ENCODE measurements at places on chromosomes 6 and 20.
A peak's percentile ranks its signal among the peaks of the same experiment; 100 is the strongest.

DNA sequence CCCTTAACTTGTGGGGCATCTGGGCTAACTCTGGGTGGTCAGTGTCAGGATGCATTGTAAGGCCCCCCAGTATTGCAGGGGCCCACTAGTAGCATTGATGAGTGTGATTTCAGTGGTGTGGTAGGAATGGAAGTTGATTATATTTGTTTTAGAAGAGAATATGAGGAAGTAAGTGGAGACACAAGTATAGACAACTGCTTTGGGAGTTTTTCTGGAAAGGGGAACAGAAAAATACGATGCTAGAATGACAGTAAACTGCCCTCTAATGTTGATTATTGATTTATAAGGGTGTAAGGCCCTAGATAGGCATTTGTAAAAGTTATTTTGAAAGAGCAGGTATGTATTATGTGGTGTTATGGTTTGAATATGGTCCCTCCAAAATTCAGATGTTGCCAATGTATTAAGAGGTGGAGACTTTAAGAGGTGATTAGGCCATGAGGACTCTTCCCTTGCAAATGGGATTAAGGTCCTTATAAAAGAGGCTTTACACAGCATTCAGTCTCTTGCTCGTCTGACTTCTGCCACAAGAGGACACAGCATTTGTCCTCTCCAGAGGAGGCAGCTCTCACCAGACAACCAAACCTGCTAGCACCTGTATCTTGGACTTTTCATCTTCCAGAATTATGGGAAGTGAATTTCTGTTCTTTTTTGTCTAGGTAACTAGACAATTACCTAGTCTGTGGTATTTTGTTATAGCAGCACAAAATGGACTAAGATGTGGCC, 135.9 kb upstream of the DTNBP1 start:
- no peak for DNase-seq

DNA sequence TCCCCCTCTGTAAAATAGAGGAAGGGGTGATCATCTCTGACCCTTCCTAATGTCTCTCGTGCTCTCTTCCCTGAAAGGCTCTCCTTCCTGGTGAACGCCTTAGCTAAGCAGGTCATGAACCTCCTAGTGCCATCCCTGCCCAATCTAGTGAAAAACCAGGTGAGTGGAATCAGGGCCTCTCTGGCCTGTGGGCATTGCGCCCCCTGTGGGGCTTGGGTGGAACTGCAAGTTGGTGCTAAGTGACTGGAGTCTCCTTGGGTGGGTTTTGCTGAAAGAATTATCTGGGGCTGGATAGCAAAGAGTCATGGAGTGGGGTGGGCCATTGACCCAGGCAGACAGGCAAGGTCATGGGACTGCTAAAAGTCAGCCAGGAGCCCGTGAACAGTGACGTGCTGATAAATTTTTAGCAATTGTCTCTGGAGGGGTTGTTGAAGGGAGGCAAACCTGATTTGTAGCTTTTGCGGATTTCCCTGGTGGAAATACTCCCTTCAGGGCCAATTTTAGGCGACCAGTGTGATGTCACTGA, 8.9 kb downstream of the BPIFB1 start:
- peak; percentile 58 for DNase-seq

- DNase-seq = no peak
Measured at GRCh38 chr6:6616656-6617055, 28.1 kb downstream of the LY86 start.

DNA sequence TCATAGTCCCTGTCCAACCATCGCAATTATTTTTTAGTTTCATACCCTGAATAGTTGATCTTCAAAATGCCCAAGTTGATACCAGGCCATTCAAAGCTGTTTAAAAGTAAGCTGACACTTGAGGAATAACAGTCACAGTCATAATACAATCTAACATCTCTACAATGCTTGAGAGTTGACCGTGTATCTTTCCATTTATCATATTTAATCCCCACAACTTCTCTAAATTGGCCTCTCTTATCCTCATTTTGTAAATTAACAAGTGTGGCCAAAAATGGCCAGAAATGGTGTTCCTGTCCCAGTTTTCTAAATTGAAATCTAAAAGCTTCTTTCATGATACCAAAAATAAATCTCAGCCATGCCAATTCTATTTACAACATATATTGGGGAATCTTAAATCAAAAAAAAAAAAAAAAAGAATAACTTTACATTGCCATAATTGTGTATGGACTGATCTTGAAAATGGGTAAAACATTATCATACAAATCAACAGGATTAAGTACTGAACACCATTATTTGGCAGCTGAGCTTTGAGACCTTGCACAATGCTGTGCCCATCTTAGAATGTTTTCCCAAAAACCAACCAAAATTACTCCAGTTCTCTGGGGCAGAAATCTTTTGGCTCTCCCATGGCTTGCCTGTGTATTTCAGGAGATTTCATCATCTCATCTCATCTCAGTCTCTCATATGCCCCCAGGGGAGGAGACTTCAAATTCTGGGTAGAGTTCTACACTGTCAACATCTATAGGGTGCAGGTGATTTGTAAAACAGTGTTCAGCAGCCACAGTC, 448.7 kb upstream of the JARID2 start:
- DNase-seq = no peak

GRCh38 chr6:14824060-14824459, 421.8 kb upstream of the JARID2 start:
- DNase-seq = no peak

DNA sequence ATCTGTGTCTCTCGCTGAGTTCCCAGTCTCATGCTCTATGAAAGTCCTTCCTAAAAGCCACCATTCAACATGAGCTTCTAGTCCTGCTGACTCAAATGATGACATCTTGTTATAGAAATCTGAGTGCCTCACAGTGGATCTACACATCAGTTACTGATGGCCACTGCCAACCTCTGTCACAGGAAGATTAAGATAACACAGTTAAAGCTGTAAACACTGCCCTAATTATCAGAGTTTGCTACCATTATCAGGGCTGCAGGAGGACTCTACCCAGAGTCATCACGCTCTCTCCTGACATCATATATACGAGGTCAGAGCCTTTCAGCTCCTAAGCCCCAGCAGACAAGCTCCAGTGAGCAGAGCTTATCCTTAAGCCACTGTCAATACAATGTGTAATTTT, 63.2 kb downstream of the HIVEP2 start:
- DNase-seq = no peak

DNA sequence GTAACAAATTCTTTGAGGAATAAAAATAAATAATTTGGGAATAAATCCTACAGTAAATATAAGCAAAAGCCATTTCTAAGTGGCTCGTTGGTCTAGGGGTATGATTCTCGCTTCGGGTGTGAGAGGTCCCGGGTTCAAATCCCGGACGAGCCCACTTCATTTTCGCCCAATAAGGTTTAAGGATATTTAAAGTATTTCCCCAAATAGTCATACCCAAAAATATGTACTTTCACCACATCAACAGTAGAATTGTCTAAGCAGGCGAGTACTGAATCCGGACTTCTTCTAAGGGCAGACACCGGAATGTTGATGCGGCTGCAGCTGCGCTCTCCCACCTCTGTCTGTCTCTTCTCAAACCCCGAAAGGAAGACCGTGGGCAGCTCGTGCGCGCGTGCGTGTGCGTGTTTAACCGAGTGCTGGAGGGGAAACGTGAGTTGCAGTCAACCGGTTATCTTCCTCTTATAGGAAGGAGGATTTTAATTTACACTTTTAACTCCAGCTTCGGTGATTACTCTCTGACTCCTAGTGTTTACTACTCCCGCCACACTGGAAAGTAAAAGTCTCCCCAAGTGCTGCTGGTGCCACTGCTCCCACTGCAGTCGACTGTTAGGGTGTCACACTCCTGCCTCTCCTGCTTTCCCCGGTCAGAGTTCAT, 155.7 kb upstream of the PRSS16 start:
- no peak for DNase-seq

GRCh38 chr20:53939572-53940359, 130.6 kb downstream of the BCAS1 start:
- DNase-seq = no peak

- no peak for DNase-seq
Measured at GRCh38 chr6:141866731-141867497, 265.8 kb upstream of the GJE1 start.

GRCh38 chr6:141437011-141437410, 695.7 kb upstream of the GJE1 start:
- no peak for DNase-seq

- no peak for DNase-seq
Measured at GRCh38 chr6:103273048-103273447, 1586.7 kb downstream of the HACE1 start.

DNA sequence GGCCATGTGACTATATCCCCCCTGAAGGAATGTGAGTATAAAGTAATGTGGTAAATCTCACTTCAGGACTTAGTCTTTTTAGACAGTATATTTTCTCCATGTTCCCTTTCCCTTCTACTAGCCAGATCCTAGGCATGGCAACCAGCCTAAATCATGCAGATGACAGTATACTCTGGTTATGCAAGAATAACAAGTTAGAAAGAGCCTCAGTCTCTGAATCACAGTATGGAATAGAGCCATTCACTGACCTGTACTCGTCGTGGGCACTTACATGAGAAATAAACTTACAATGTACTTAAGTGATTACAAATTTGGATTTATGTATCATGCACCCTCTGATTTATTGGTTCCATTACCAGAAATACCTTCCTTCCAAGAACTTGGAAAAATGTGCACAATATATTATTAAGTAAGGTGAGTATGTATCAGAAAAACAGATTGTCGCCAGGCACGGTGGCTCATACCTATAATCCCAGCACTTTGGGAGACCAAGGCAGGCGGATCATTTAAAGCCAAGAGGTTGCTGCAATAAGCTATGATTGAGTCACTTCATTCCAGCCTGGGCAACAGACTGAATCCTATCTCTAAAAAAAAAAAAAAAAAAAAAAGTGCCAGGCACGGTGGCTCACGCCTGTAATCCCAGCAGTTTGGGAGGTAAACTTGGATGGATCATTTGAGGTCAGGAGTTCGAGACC, 25.1 kb upstream of the FAM8A1 start:
- no peak for DNase-seq

GRCh38 chr6:12280902-12281301, 9.3 kb upstream of the EDN1 start:
- DNase-seq = no peak

GRCh38 chr6:130203370-130203769, 19.4 kb downstream of the SAMD3 start:
- no peak for DNase-seq

DNA sequence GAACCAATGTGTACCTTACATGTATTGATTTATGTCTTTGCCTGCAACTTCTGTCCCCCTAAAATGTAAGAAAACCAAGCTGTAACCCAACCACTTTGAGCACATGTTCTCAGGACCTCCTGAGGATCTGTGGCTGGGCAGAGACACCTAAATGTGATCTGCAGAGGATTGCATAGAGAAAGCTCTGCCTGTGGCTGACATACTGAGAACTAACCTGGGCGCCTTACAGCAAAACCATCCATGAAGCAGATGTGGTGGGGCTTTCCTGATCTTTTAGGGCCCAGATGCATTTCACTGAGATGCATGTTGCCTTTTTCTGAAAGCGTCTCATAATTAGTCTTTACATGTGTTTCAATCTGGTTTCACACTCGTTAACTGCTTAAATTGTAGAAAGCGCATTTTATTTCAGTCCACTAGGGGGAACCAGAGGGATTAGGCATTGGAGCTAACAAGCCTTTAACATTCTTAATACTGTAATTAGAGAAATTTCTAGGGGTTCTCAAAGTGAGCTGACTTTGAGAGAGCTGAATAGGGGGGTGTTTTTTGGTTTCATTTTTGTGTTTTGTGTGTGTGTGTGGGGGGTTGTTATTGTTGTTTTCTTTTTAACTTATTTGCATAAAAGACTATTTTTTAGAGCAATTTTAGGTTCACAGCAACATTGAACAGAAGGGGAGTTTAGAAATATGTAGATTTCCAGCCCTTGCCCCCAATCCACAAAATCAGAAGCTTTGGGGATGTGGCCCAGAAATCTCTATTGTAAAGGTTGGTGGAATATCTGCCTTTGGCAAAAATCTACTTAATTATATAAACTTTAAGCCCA, 50.9 kb upstream of the FAM184A start:
- no peak for DNase-seq

GRCh38 chr20:1941226-1941625, 46.0 kb downstream of the SIRPA start:
- DNase-seq = no peak

DNA sequence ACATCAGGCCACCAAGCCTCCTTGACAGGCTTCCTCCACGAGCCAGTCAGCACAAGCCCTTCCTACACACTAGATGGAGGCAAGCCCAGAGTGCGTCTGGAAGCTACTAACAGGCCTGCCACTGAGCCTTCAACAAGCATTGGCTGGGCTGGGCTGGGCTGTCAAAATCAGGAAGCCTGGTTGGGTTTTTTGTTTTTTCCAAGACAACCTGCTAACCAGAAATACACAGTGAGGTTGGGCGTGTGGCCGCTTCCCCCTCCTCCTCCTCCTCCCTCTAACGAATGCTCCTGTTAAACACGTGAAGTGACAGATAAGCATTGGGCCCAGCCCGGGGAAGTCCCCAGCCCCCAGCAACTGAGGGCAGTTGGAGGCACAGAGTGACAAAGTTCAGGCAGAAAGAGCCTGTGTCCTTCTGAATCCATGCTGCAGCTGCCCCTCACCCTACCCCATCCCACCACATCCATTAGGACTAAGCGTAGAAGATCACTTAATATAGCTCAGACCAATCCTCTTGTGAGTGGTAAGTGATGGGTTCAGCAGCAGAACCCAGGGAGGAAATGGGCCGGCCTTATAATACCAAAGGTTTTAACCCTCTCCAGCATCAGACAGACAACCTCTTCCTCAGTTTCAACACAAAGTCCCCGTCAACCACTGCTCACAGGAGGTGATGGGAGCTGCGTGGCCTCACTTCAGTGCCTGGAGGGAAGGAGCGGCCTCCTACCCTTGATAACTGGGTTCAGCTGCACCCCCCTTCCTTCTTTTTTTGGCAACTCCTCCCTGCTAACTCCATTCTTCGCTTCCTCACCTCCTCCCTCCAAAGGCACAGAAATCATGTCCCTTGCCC, 1.1 kb downstream of the NFATC2 start:
- DNase-seq = no peak

DNA sequence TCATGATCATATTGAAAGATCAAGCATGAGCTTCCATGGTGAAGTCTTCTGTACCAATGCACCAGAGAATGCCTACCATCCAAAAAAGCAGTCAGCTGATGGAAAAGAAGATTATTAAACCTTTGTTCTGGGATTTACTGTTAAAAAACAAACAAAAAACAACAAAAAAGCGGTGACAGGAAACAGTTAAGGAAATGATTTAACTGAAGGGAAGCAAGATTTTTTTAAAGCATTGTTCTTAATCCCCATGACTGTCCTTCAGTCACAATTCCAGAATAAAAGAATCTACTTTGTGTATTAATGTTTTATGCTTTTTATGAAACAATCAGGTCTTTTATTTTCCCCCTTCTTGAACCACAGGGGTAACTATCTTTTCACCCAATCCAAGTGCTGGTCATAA, 23.9 kb downstream of the FAM162B start:
- DNase-seq = no peak
